ENCODE measurements at places on chromosomes 12 and 14.

DNA sequence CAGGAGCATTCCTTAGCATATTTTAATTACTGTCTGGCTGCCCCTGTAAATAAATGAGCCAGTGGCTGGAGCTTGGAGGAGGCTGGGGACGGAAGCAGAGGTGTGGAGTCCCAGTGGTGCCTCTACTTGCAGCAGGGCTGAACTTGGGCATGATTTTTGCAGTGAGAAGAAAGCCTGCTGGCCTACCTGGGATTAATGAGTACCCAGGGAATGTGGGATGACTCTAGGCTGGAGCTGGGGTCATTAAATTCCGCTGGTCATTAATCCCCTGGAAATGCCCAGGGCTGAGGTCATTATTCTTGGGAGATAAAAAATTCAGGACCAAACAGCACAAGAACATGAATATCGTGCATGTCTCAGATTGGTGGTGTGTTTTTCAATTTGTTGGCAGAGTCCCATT is 753.3 kb downstream of the VRK1 start:
- DNase-seq = no peak

DNA sequence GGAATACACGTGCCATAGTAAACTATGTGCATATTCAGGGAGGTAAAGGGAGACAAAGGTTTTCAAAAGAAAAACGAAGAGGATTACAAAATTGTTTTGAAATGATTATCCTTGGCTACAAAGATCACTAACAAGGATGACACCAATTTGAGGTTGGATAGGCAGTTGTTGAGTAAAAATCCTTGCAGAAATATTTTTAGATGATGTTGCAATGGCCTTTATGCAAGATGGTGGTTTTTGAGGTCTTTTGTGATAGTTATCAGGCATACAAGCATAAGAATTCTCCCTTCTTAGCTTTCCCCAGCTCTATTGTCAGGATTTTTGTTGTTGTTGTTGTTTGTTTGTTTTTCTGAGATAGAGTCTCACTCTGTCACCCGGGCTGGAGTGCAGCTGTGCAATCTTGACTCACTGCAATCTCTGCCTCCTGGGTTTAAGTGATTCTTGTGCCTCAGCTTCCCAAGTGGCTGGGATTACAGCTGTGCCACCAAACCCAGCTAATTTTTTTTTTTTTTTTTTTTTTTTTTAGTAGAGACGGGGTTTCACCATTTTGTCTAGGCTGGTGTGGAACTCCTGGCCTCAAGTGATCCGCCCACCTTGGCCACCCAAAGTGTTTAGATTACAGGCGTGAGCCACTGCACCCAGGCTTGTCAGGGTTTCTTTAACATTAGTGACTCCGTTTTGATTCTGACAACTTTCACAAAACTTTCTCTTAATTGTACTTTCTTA is 7.8 kb downstream of the RNASE1 start:
- no peak for DNase-seq

GRCh38 chr14:22255017-22255950 is 333.7 kb downstream of the DAD1 start:
- no peak for DNase-seq

- no peak for DNase-seq
Observed at GRCh38 chr14:90546767-90547166, 149.9 kb downstream of the CALM1 start.

- DNase-seq = no peak
Observed at GRCh38 chr12:68482014-68482413, 128.7 kb upstream of the RAP1B start.

DNA sequence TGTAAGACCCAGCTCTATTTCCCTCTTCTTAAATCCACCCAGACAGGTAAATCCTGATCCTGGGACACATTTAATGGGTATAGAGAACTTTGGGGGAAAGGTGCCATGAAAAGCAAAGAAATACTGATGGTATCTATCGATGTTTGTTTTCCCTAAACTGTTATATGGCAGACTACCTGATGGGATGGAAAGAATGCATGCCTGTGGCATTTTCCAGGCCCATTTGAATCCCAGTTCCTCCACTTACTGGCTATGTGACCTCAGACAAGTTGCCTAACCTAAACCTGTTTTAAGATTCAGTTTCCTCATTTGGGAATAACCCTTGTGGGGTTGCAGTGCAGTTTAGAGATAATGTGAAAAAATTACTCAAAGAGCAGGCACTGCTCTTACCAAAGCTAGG is 404.5 kb downstream of the FUT8 start:
- no peak for DNase-seq

DNA sequence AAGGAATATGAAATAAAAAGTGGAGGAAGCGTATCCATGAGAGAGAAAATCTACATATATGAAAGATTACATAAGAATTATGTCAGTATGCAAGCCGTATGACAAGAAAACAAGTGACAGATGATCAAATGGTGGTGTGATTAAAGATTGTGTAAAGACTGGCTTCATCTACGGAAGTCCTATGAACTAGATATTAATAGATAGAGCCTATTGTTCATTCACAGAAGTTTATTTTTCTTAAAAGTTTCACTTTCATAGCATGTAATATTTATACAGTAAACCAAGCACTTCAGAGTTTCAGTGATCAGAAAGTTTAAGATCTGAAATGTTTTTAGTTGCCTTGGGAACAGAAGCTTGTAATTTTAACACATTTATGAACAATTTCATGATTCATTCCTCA is 84.5 kb downstream of the VRK1 start:
- no peak for DNase-seq
